ENCODE measurements at places on chromosomes 1 and 21.

DNA sequence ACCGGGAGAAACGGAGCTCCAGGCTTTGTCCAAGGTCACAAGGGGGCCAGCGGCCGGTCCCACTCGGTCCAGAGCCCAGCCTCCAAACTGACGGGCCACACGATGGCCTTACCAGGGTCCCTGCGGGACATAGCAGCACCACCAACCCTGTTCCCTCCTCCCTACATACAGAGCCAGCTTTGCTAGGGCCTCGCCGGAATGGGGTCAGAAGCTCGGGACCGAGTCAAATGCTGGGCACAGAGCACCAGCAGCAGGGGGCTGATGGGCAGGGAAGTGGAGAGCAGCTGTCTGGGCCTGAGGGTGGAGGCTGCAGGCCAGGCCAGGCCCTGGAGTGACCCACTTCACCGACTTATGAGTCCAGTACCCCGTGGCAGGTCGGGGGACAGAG lies 14.9 kb upstream of the TTC39A start:
- no peak for DNase-seq

DNA sequence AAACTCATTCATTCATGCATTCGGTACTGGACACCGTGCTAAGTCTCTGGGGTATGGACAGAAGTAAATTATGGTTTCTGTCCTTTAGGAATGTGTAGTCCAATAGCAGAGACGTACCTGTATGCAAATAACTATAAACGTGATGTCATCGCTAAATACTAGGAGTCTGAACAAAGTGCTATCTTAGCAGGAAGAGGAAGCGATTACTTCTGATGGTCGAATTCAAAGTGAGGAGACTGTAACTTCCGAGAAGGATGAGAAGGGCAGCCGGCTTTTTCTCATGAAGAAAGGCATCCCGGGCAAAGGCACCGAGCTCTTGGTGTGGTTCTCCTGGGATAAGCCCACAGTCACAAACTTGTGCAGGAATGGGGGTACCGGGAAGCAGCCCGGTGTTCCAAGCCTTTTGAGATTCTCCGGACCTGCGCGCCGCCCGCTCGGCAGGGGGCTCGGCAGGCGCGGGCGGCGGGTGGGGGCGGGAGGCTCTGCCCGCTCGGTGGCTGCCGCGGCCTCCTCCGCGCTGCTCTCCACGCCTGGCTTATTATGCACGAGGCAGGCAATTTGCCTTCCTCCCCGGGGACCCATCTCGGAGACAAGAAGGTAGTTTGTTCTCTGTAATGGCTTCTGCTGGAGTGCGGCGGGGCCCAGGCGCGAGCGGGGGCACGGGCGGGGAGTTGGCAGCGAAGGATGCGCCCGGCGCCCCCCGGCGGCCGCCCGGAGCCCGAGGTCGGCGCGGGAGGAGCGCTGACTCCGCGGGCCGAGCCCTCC lies 67.5 kb upstream of the CD1D start:
- DNase-seq: no peak

GRCh38 chr21:41827951-41828883 lies 50.9 kb downstream of the PRDM15 start:
- no peak for DNase-seq

- DNase-seq: no peak
These were observed 213.5 kb upstream of the PTGFR start for GRCh38 chr1:78277253-78277652.

- no peak for DNase-seq
These were observed 112.5 kb downstream of the MATN1 start for GRCh38 chr1:30610917-30611316.

DNA sequence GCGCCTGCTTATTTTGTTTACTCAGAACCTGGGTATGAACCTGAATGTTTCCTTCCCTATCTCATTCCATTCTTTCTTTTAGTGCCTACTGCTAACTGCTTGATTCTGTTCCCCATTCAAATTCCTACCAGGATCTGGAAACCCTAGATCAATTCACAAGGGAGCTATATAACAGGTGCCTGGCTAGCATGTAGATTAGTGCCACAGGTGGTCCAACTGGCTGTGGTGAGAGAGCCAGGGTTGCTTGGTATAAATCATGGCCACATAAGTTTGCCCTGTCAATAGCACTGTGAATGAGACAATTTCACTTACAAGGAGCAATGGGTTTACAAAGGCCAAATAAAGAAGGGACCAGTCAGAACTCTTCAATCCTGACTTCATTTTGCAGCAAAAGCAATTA lies 6.6 kb upstream of the PRPF38B start:
- no peak for DNase-seq

DNA sequence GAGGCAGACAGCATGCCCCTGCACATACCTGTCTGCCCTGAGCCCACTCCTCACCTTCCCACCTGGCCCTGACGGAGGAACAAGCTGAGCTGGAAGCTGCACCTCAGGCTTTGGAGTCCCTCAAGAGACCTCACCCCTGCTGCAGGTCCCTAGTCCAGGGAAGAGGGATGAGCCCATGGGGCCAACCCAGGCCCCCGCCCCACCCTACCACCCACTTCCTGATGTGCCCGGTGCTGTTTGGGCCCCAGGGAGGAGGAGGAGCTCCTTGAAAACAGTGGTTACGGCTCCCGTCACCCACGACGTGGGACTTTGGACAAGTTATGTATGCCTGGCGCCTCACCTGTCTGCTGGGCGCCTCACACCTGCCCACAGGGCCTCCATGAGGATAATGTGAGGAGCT lies 250.2 kb downstream of the NPHP4 start:
- no peak for DNase-seq

- DNase-seq: no peak
These were observed 11.7 kb upstream of the GPR37L1 start for GRCh38 chr1:202110977-202111376.

DNA sequence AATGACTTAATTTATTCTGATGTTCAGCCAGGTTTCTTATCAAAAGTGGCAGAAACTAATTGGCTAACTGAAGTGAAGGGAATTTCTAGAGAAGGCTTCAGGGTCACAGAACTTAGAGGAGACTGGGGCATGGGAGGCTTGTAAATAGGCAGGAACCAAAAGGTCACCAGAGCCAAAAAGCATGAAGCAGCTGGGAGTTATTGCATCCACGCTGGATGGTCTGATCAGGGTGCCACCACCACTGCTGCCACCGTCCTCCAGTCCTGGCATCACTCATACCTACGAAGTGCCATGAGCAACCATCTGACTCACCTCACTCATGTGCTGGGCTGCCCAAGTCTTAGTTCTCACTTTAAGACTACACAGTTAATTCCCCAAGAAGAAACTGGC lies 82.5 kb upstream of the DPH5 start:
- DNase-seq: no peak

DNA sequence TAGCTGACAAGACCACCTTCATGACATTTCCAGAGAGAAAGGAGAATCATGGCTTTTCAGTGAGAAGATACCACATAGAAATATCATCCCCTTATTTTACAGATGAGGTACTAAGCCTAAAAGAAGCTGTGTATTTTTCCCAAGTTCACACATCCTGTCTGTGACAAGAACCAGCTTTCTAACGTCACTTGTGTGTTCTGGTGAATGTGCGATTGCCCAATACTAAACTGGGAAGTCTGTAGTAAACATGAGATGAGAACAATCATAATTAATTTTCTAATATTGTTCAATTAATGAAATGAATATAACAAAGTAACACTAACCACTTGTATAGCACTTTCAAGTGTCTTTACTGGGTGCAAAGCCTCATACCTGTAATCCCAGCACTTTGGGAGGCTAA lies 46.0 kb downstream of the PTGER3 start:
- no peak for DNase-seq

GRCh38 chr1:53413175-53414001 lies 45.8 kb upstream of the DMRTB1 start:
- no peak for DNase-seq

DNA sequence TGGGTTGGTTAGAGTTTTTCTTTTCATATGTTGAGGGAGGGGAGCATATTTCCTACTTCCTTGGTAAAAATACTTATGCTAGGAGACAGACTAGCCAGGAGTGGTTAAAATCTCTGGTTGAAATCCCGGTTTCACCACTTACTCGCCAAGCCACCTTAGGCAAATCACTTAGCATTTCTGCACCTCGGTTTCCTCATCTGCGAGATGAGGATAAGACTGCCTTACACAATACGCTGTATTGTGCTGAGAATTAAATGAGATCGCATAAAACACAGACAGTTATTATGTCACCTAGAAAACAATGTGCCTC lies 1.4 kb downstream of the IFFO2 start:
- no peak for DNase-seq

GRCh38 chr1:17957588-17958267 lies 149.9 kb upstream of the IGSF21 start:
- DNase-seq: no peak

- DNase-seq: no peak
These were observed 179.8 kb downstream of the ST6GALNAC3 start for GRCh38 chr1:76254104-76255030.

GRCh38 chr1:41659159-41659495 lies 174.6 kb upstream of the EDN2 start:
- no peak for DNase-seq
